Cardiac septum (tissue), 1 donor: ENCODE measurements at places on chromosomes 6 and 20. TPM values are rescaled to one million over a fixed set of nuclear protein-coding genes. Genes with fewer than 3 reads are reported as not detected.
A peak's percentile ranks its signal among the peaks of the same experiment; 100 is the strongest.

- DNase-seq = peak; percentile 47
These were observed 19.0 kb downstream of the PACSIN1 start for GRCh38 chr6:34484899-34485298.

The HLA-E gene
- 126 TPM for total RNA-seq

The RAET1L gene
- not detected for total RNA-seq

DNA sequence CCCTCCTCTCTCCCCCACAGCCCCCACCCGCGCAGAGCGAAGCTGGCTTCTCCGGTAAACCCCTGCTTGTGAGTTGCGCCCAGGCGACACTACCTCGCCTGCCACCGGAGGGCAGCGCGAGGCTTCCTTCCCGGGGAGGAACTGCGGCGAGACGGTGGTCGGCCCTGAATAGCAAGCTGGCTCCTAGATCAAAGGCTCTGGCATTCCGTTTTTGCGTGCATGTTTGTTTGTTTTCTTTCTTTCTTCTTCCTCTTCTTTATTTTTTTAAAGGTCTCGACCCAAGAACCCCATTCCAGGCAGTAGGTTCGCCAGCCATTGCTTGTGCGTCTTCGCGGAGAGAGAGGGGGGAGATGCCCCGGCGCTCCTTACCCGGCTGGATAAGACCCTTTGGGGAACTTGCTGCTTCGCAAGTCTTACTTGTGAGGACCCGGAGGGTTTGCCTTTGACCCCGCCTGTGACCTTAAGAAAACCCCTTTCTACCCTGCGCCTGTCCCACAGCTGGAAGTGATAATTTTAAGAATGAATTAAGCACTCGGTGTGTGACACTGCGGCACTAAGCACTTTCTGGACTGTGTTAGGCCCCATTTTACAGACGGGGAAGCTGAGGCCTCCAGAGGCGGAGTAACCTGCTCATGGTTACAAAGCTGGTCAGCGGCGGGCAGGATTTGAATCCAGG, 92.7 kb upstream of the SIRPA start:
- peak; percentile 92 for DNase-seq

The SEL1L2 gene
- total RNA-seq = 1.4 TPM

DNA sequence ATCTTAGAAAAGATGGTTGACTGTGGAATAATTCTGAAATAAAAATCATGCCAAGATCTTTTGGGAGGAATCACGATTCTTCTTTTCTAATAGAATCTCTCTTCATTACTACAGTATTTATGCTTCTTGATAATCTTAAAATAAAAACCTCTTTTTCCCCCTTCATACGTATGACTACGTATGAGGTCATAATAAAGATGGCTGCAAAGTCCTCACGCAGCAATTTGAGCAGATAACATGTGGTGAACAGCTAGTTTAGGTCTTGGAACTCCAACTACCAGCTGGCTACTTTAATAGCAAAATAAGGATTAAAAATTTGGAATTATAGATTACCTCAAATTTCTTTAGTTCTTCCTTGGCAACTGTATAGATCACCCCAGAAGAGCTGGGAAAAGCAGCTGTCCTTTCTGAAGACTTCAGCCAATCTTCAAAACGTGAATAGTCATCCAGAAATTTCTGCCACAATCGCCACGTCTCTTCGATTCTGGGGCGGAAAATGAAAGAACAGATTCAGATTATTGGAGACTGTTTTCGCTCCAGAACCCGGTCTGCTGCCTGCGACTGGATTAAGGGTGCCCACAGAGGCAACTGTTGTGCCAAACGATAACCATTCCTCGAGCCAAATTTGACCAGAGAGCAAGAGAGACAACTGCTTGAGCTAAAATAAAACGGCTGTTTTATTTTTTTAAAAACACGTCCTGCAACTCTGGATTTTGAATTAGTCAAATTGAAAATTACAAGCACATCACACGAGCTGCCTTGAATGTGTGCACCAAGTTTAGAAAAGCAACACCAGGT, 347.3 kb downstream of the ESR1 start:
- DNase-seq = no peak

The CST9L gene
- not detected for total RNA-seq

- DNase-seq = no peak
These were observed 127.5 kb upstream of the CCDC28A start for GRCh38 chr6:138645976-138646640.

The TEAD3 gene
- total RNA-seq = 63.3 TPM
